ENCODE measurements at places on chromosomes 7 and 10. TPM values are rescaled to one million over a fixed set of nuclear protein-coding genes. Genes with fewer than 3 reads are reported as not detected.

The CLRN3 gene
- total RNA-seq: not detected

The ITGA8 gene
- not detected for total RNA-seq

The AEBP1 gene
- total RNA-seq: 8.4 TPM

The EPO gene
- total RNA-seq: not detected

The CLDN3 gene
- total RNA-seq: not detected

The CUL1 gene
- 93.4 TPM for total RNA-seq

The GRM8 gene
- total RNA-seq: not detected

The ODAD2 gene
- total RNA-seq: not detected

The GIMAP6 gene
- 45.8 TPM for total RNA-seq

The ELMO1 gene
- total RNA-seq: 74.4 TPM

The GRID1 gene
- not detected for total RNA-seq

The LIPJ gene
- total RNA-seq: 0.16 TPM

The WDR86 gene
- 0.59 TPM for total RNA-seq

The PTPN20 gene
- total RNA-seq: 0.61 TPM

The NXPH1 gene
- total RNA-seq: not detected

The COBL gene
- total RNA-seq: not detected

The OR6B1 gene
- total RNA-seq: not detected

The GPC2 gene
- total RNA-seq: 2.1 TPM

The SORCS3 gene
- total RNA-seq: not detected

The SORCS1 gene
- not detected for total RNA-seq

The AKR1C4 gene
- not detected for total RNA-seq
